Forelimb muscle (tissue), 1 donor: ENCODE measurements at places on chromosomes 4 and X.
A peak's percentile ranks its signal among the peaks of the same experiment; 100 is the strongest.

GRCh38 chr4:158302076-158302866, 92.0 kb downstream of the TMEM144 start:
- DNase-seq: no peak

GRCh38 chr4:124212815-124213630, 499.5 kb downstream of the ANKRD50 start:
- DNase-seq: no peak

- DNase-seq: no peak
These were observed 376.7 kb upstream of the MAOA start for GRCh38 chrX:43279341-43279808.

- DNase-seq: no peak
These were observed 70.0 kb upstream of the RAB40AL start for GRCh38 chrX:102866981-102867656.

DNA sequence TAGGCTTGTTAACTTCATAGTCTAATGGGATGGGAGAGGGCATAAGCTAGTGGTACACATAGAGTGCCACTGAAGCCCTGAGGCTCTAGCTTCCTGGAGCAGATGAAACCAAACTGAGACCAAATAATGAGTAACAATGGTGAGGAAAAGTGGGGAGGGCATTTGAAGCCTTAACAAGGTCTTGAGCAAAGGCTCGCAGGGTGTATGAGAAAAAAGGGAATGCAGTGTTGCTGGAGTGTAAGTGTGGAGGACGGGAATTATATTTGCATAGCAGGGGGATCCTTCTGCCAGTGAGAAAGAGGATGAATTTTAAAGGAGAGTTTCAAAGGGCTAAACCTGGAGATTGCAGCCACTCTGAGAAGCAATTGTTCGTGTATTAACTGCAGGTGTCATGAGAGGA, 263.1 kb downstream of the ANK2 start:
- no peak for DNase-seq

DNA sequence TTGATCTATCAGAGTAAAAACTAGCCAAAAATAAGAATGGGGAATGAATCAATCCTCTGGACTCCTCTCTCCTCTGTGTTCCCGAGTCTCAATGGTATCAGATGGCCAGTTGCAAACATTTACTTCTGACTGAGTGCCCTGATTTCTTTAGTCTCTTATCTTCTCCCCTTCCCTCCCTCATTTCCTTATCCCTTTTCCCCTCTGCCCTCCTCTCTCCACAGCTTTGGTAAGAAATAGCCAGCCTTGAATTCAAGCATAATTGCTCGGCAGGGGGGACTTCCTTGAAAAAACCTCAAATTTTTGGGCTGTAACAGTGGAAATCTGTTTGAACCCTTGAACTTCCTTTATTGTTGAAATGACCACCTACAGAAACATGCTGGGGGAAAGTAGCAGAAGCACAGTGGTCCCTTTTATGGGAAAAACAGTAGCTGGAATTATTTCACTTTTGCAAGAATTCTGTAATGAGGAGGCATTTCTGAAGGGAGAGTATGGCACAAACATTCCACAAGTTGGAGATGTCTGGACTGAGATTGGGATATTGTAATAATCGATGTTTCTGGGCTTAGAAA, 40.3 kb downstream of the NHS start:
- no peak for DNase-seq

GRCh38 chr4:169283114-169283509, 12.4 kb upstream of the SH3RF1 start:
- DNase-seq: no peak

GRCh38 chr4:38752941-38753806, 29.6 kb downstream of the TLR10 start:
- DNase-seq: peak; percentile 71

GRCh38 chrX:75229774-75230173, 44.1 kb upstream of the UPRT start:
- DNase-seq: no peak

GRCh38 chr4:14100349-14100748, 472.8 kb upstream of the BOD1L1 start:
- DNase-seq: no peak

GRCh38 chr4:56052481-56052880, 103.7 kb downstream of the CEP135 start:
- DNase-seq: no peak

GRCh38 chr4:150679765-150680343, 97.9 kb downstream of the MAB21L2 start:
- no peak for DNase-seq

GRCh38 chrX:110145311-110145710, 142.4 kb downstream of the TMEM164 start:
- DNase-seq: no peak

- no peak for DNase-seq
These were observed 177.4 kb downstream of the PALLD start for GRCh38 chr4:168674077-168674747.

- DNase-seq: no peak
These were observed 248.1 kb downstream of the C4orf33 start for GRCh38 chr4:129344058-129344457.

DNA sequence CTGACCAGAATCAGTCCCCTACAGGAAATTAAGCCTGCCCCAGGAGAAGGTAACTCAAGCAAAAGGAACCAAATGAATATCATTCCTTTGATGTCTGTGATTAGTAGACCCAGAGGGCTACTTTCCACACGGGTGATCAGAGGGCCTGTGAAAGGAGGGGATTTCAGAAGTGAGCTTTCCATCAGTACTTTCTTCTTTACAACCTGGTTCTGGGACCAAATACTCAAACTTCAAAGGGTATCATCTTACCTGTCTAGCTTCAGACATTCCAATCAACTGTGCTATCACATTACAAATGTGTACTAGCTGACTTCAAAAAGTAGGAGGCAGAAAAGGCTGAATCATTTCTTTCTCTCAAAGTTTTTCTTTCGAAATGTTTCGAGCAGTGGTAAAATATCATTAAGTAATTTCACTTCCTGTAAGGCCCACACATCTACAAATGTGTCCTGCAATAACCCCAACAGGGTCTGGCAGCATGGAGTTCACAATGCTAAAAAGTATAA, 23.9 kb downstream of the ACSL4 start:
- DNase-seq: no peak

DNA sequence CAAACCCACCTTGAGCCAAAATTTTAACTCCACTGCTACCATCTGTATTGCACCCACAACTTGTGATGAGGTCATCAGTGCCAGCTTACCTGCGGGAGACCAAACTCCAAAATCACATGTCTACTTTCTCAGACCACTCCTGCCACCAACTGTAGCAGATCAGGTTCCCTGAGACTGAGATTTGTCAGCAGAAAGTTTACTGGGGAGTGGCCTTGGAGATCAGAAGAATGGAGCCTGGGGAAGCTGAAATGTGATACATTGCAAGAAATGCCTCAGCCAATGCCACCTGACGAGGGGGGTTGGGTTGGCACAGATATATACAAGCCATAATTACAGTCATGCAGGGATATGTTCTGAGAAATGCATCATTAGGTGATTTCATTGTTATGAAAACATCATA, 19.1 kb downstream of the HAUS3 start:
- DNase-seq: no peak

- no peak for DNase-seq
These were observed 181.8 kb upstream of the MAOA start for GRCh38 chrX:43474321-43474720.

DNA sequence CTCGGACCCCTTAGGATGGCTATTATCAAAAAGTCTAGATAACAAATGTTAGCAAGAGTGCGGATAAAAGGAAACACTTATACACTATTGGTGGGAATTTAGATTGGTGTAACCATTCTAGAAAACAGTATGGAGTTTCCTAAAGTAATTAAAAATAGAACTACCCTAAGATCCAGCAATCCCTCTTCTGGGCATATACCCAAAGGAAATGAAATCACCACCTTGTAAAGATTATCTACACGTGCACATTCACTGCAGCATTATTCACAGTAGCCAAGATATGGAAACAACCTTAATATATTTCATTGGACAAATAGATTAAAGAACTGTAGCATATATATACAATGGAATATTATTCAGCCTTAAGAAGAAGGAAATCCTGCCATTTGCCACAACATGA, 462.4 kb downstream of the IQCM start:
- DNase-seq: no peak

DNA sequence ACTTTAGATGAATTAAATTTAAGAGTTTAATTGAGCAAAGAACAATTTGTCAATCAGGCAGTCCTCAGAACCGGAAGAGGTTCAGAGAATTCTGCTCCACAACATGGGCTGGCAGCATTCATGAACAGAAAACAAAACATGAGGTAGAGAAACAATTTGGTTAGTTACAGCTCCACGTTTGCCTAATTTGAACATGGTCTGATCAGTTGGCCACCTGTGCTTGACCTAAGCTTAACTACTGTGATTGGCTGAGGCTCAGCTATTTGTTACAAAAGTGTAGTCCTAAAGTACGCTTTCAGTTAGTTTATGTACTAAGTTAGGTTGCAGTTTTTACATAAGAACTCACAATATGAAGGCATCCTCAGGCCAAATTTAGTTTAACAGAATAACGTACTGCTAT, 258.6 kb downstream of the ADAM29 start:
- DNase-seq: no peak

DNA sequence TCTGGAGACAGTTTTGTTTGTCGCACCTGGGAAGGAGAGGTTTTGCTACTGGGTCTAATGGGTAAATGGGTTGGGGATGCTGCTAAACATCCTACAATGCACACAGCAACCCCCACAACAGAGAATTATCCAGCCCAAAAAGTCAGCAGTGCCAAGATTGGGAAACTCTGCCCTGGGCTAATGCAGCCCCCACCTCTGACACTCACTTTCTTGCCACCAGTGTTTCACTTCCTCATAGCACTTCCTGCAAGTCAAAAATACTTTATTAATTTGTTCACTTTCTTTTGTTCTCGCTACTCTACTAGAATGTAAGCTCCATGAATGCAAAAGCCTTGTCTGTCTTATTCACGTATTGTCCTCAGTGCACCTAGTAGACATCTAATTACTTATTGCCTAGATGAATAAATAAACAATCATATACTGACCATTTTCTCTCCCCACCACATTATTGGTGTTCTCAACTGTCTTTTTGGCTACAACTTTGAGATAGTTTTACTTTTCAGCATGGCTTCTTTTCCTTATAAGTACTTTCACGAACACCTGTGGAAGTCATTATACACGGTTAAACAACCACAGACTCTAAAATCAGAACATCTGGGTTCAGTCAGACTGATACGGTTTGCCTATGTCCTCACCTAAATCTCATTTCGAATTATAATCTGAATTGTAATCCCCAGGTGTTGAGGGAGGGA, 82.0 kb upstream of the PITX2 start:
- no peak for DNase-seq

DNA sequence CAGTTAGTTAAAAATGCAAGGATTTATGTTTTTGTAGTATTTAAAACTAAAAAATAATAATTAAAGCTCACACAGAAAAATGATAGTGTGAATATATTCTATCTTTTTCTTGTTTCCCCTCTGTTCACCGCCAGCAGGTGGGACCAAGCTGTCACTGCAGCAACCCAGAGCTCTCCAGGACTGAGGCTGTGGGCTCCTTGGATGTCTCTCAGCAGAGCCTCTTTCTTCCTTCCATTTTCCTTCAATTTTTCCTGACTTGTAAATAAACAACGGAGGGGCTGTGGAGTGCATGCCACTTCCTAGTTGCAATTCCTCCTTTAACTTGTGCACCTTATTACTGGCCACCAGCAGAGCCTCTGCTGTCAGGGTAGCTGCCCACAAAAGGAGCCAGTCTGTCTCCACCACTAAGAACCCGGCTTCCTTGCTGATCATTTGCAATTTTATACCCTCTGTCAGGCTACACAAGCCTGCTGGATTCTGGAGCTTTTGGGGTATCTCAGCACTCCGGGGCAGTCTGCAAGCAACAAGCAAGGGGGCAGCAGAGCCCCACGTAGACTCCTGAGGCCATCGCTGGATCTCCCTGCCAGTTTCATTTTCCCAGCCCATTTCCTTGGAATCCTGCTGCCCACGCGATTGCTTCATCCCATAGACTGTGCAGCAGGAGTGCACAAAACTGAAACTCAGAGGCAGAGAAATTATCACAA, 1467.4 kb downstream of the C4orf33 start:
- peak; percentile 4 for DNase-seq

GRCh38 chr4:140150886-140151698, 2.9 kb downstream of the MAML3 start:
- peak; percentile 75 for DNase-seq

DNA sequence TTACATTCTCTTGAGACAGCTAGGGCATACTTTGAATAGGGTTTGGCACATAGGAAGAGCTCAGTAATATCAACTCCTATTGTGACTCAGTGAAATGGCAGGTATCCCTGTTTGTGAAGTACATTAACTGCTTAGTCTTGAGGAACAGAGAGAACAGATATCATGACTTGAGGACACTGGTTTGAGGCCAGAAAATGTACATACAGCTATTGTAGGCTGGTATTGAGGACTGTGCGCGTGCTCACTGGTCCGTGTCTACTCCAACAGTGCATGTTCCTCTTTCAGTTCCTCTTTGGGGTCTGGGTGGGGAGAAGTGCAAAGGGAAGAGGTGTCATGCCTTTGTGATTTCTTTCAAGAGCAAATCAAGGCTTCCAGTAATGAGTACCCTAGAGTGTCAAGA, 34.6 kb upstream of the TBC1D9 start:
- DNase-seq: no peak

GRCh38 chrX:30568136-30568535, 9.4 kb downstream of the TASL start:
- no peak for DNase-seq

DNA sequence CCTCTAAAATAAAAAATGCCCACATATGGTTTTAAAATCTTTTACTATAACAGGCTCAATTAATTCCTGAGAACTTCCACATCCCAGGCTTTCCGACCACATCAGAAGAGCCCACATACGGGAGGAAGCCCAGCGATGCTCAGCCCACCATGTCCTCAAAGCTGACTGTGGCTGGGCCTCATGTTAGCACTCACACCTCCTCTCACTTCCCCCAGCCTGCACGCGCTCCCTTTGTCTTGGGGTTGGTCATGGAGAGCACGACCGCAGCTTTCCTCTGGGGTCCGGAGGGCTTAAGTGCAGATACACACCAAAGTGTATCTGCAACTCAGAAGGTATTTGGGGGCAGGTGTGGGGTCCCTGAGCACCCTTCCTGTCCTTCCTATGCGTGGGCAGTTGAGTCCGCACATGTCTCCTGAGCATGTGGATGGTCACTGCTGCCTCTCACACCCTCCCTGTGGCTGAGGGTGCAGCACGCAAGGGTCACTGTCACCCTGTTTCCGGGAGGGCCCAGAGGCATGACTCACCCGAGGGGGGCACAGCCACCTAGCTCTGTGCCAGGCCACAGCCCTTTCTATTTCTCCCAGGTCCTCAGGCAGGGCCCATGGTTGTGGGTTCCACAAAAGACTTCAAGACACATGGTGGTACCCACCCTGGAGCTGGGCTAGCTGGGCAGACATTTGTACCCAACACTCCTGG, 21.2 kb downstream of the WDR1 start:
- DNase-seq: no peak

DNA sequence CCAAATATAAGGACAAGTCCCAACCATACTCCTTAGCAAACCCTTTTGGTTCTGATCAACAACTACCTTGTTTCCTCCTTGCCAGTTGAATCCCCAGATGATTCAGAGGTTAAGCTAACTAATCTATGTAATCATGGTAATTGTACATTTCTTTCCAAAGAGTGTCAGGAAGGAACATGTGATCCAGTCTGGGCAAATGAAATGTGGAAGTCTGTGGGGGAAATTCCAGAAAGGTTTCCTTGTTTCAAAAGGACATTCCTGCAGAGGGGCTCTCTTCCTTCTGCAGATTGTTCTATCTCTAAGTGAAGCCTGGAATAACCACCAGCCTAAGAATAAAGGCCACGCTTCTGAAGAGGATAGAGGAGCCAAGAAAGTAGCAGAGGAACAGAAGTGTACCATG, 7.0 kb downstream of the PRSS12 start:
- DNase-seq: no peak

GRCh38 chrX:15512401-15512965, 11.9 kb downstream of the BMX start:
- no peak for DNase-seq
